ENCODE measurements at places on chromosomes 12 and 14. TPM values are rescaled to one million over a fixed set of nuclear protein-coding genes. Genes with fewer than 3 reads are reported as not detected.

DNA sequence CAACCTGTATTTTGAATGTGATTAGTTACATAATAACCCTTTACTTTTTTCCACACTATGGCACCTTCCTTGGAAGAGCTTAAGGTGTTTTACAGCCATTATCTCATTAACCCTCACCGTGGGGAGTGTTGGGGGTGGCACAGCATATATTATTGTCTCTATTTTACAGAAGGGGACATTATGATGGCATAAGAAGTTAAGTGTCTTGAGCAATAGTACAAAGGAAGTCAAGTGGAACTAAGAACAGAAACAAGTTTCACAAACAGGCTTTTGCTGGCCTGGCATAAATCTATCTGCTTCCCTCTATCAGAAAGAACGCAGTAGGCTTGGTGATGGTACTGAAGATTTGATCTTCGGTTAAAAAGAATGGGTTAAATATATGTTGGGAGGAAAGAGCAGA, 169.7 kb upstream of the OTX2 start:
- no peak overlapping the region for H3K27ac ChIP-seq
- no peaks in the 10 kb centered on the region for H3K4me1 ChIP-seq
- H3K27me3 ChIP-seq = peaks cover 15% of the 10 kb centered on the region

DNA sequence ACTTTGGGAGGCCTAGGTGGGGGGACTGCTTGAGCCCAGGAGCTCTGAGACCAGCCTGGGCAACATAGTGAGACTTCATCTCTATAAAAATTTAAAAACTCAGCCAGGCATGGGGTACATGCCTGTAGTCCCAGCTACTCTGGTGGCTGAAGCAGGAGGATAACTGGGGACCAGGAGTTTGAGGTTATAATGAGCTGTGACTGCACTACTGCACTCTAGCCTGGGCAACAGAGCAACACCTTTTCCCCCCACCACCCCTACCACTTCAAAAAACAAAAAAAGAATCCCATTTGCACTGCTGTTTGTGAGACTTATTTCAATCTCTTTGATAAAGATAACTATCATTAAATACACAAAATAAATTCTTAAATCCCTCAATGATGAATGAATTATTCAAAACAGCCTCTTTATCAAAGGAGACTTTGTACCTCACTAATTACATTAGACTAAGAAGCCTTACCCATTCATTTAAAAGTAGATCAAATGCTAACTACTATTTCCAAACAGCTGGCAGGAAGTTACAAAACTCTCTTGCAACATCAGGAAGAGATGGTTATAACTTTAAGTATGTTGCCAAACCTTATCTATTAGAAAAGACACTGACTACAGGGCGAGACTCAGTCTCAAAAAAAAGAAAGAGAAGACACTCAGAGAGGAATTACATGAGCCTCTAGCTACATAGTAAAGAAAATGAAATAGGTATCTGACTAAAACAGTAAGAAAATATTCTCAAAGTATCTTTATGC, 14.7 kb downstream of the BLTP3B start:
- DNase-seq = no peak
- H3K27me3 ChIP-seq = no peaks in the 10 kb centered on the region
- no peak overlapping the region for H3K4me3 ChIP-seq
- peaks cover 12% of the 10 kb centered on the region for H3K4me1 ChIP-seq
- peaks cover 6% of the 10 kb centered on the region for H3K36me3 ChIP-seq
- no peak overlapping the region for H3K27ac ChIP-seq

DNA sequence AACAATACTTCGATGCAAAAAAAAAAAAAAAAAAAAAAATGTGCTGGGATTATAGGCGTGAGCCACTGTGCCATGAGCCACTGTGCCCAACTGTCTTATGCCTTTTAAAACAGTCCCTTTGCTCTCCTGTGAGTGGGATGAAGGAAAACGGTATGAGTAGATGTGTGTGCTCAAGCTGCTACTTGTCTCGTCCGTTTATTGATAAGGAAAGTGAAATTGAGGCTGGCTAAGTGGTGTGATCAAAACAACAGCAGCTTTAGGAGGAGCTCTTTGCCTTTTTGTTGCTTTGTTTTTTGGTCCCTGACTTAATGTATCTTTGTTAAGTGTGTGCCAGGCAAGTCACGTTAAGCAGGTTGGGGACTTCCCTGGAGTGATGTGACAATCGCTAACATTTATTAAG, 275.9 kb downstream of the TMEM132C start:
- H3K4me3 ChIP-seq = no peak overlapping the region
- no peak overlapping the region for H3K27ac ChIP-seq
- no peaks in the 10 kb centered on the region for H3K36me3 ChIP-seq
- peaks cover 13% of the 10 kb centered on the region for H3K27me3 ChIP-seq

DNA sequence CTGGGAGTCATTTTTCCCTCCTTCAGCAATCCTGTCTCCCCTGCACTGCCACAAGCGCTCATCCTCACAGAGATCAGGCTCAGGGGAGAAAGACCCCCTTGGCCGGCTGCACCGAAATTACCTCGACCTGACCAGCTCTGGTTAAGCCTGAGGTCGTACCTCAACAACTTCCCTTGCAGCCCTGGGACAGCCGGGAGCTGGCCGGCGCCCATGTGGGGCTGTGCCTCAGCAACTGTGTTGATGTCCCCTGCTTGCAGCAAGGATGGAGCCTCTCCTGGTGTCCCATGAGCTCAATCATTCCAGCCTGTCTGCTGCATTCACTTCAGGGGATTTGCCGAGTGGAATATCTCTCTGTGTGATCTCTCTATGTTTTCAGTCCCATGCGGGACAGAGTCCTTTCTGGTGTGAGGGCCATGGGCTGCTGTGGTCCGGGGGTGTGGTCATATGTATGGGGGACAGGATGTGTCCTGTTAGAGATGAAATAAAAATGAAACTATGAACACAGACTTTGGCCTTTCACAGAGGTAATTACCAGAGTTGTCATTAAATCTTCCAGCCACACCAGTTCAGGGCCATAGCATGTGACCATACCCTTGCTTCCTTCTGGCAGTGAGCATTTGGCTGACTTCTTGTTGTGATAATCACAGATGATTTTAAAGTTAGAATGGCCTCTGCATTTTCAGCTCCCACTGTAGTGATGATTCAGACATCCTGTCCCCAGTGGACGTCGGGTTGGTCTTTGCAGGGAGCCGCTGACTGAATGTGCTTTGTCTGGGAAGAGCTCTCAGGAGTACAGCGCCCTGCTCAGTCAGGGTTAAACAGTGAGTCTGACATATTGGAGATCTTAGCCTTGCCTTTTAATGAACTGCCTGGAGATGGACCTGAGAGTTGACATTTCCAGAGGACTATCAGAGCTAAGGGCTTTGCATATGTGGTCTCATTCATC, 405.9 kb downstream of the AACS start:
- no peaks in the 10 kb centered on the region for H3K36me3 ChIP-seq
- H3K4me1 ChIP-seq = no peaks in the 10 kb centered on the region
- H3K27me3 ChIP-seq = peaks cover 20% of the 10 kb centered on the region
- no peak overlapping the region for H3K27ac ChIP-seq
- H3K4me3 ChIP-seq = no peak overlapping the region

DNA sequence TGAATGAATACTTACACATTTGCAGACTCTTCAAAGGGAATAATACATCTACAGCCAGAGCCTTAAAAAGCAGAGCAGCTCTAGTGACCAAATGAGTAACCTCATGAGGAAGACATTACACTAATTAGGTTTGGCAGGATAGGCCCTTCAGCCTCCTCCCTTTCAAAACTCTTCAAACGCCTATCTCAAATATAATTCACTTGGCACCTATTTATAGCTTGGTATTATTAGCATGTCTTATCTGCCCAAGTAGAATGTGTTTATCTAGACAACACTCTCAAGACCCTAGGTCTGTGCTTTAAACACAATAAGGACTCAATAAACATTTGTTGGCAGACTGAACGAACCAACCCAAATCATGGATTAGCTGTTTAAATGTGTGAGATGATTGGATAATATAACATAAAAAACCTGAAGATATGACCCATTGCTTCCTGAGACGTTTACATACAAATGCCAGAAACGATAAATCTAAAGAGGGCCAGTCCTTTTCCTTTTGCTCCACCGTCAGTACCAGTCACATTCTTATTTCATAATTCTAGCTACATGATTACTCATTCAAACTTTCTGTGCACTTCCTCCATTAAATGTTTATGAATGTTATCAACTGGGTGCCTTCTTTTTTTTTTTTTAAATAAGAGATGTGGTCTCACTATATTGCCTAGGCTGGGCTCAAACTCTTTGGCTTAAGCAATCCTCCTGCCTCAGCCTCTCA, 123.3 kb downstream of the CEP83 start:
- H3K4me1 ChIP-seq = peaks cover 8% of the 10 kb centered on the region
- H3K36me3 ChIP-seq = peaks cover 5% of the 10 kb centered on the region
- no peak overlapping the region for H3K27ac ChIP-seq
- H3K4me3 ChIP-seq = no peak overlapping the region

DNA sequence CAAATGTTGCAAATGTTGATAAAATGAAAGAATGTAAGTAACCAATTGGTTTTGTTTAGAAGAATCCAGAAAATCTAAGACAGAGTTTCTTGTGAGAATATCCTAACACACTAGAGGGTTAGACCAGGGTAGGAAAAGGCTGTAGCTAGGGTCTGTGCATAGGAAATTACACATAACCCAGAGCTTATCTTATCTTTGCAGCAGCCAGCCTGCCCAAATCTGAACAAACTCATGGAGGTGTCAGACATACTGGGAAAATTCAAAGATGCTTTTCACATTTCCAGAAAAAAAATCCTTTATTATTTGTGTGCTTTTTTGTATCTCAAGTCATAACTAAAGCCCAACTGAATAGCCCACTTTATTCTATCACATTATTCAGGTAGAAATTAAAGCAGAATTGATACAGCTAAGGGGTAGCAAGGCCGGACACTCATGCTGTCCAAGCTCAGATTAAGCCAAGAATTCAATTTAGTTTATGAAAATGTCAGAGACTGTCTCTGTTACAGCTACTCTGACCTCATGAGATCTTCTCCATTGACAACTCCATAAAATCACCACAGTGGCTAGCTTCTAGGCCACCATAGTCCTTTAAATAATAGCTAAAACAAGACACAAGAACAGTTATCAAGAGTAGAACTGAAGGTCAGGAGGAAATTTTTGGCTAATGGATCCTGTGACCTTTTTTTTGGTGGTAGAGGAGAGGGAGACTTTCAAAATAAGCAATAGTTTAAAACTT, 169.6 kb upstream of the RASSF8 start:
- H3K36me3 ChIP-seq = no peaks in the 10 kb centered on the region
- H3K27me3 ChIP-seq = no peaks in the 10 kb centered on the region
- H3K4me1 ChIP-seq = peaks cover 3% of the 10 kb centered on the region
- H3K4me3 ChIP-seq = no peak overlapping the region
- DNase-seq = no peak

DNA sequence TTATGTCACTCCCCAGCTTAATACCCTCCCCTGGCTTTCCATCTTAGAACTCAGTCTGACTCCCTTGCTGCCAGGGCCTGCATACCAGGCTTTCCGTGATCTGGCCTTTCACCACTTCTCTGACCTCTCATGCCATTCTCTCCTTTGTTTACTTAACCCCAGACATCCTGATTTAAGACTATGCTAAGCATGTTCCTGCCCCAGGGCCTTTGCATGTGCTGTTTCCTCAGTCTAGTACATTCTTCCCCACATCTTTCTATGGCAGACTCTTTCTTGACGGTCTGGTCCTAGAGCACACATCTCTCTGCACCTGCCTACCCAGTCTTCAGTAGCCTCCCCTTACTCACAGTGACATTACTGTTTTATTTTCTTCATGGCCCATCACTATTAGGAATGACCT, 42.2 kb downstream of the PLXNC1 start:
- H3K27ac ChIP-seq = no peak overlapping the region
- peaks cover 5% of the 10 kb centered on the region for H3K4me1 ChIP-seq
- no peak overlapping the region for H3K4me3 ChIP-seq
- no peak for DNase-seq
- no peaks in the 10 kb centered on the region for H3K27me3 ChIP-seq

ZC3H10 gene
- total RNA-seq = 12.0 TPM
